GF-D8 (cell line): ENCODE measurements at places on chromosomes 2 and 18.
A peak's percentile ranks its signal among the peaks of the same experiment; 100 is the strongest.

GRCh38 chr2:127683757-127684156, 8.4 kb upstream of the LIMS2 start:
- no peak for DNase-seq

GRCh38 chr2:96325884-96326255, 753 bp downstream of the ITPRIPL1 start:
- peak; percentile 6 for DNase-seq

DNA sequence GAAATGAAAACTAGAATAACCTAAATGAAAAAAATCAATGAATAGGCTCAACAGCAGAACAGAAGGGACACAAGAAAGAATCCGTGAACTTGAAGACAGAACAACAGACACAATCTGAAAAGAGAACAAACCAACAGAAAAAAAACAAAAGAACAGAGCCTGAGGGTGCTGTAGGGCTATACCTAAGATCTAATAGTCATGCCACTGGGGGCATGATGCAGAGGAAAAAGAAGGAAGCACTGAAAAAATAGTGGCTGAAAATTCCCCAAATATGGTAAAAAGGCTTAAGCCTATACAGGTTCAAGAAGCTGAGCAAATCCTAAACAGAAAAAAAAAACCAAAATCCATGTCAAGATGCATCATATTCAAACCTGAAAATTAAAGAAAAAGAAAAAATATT, 50.3 kb downstream of the KANSL3 start:
- no peak for DNase-seq

- no peak for DNase-seq
Observed at GRCh38 chr2:121925466-121925865, 170.0 kb downstream of the TSN start.

- no peak for DNase-seq
Observed at GRCh38 chr2:160054984-160055725, 7.3 kb downstream of the PLA2R1 start.

DNA sequence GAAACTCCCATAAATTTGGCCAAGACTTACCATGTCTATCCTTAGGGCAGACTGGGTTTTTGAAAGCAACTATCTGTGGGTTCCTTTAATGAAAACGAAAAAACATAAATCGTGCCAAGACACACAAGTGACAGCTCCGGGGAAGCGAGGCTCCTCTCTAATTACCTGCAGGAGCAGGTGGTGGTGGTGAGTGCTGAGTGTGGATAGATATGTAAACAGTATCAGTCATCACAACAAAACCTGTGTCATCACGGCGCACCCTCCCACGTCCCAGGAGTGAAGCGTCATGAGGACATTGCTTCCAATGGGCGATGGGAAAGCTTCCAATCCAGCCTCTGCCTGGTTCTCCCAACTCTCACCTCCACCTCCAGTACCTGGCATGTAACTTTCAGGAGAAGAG, 31.3 kb downstream of the ACKR3 start:
- DNase-seq, result no peak
